ENCODE measurements at places on chromosomes 5 and 9.

GRCh38 chr9:97406620-97407177 is 5.2 kb upstream of the TDRD7 start:
- no peak for DNase-seq

GRCh38 chr5:107104040-107104995 is 566.4 kb downstream of the EFNA5 start:
- no peak for DNase-seq

- DNase-seq: no peak
Observed at GRCh38 chr5:42888771-42889170, 77.1 kb upstream of the SELENOP start.

- DNase-seq: no peak
Observed at GRCh38 chr9:21558615-21559401, 76.7 kb upstream of the IFNE start.

GRCh38 chr9:69192214-69192613 is 18.1 kb downstream of the TJP2 start:
- DNase-seq: no peak

DNA sequence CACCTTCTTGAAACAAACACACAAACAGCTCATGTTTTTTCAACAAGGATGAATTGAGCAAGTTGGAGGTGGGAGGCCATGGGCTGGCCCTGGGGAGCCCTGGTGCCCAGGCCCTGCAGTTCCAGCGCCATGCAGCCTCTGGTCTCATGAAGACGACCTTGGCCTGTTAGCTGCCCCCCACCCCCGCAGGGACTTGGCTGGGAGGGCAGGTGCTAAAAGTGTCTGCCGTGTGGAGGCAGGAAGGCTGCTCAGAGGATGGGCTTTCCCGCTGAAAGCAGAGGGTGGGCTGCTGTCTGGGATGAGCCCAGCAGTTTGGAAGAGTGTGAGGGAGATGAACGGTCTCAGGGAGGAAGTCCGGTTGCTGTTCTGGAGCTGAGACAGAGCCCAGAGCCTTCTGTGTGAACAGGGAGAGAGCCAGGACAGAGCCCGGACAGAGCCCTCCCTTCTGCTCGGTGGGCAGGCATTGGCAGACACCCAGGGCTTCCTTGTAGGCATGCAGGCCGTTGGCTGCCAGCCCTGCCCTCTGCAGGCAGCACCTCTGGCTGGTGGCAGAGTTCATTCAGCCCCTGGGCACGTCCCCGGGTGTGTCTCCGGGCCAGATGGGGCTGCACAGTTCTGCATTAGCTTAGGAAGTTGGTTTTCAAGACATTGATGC is 18.7 kb downstream of the ROPN1L start:
- DNase-seq: no peak

DNA sequence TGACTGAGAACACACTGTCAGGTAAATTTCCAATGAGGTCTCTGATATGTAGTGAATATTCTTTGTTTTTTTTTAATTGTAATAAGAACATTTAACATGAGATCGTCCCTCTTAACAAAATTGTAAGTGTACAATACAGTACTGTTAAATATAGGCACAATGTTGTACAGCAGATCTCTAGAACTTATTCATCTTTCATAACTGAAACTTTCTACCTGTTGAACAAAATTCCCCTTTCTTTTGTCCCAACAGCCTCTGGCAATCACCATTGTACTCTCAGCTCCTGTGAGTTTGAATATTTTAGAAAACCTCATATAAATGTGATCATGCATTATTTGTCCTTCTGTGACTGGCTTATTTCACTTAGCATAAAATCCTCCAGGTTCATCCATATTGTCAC is 10.6 kb upstream of the PRLR start:
- DNase-seq: no peak

- no peak for DNase-seq
Observed at GRCh38 chr5:54653956-54654614, 136.5 kb downstream of the SNX18 start.

DNA sequence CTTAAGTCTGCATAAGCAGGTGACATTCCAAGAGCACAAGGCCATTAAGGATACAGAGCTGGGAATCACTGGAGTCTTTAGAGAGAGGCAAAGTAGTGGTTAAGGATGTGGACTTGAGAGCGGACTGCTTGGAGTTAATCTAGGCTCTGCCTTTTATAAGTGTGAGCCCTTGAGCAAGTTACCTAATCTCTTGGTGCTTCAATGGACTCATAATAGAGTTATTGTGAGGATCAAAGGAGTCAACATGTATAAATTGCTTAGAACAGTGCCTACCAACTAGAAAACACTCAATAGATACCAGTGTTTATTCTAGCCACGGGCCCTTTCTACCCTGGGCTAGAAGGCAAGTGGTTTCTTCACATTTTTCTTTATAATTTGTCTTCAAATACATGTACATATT is 819.4 kb downstream of the NR2F1-AS1 start:
- DNase-seq: no peak

- no peak for DNase-seq
Observed at GRCh38 chr5:164545507-164545906, 1040.1 kb downstream of the MAT2B start.

GRCh38 chr9:136023410-136024225 is 62.4 kb upstream of the UBAC1 start:
- DNase-seq: no peak

DNA sequence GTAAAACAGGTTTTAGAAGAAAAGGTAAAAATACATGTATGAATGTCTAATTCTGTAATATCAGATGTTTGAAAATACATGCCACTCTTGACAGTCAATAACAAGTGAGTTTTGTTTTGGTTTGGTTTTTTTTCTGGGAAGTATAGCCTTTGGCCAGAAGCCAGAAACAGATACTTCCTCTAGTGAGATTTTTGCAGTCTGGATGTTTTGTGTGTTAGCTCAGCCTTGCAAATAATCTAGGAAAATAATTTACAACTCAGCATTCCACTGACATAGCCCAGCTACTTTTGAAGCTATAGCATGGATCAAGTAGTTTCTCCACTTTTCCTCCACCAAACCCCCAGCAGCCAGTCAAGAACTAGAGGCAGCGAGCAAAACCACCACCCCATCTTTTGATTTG is 56.7 kb downstream of the SLC1A1 start:
- no peak for DNase-seq

GRCh38 chr9:94817291-94818177 is 91.0 kb downstream of the AOPEP start:
- no peak for DNase-seq

DNA sequence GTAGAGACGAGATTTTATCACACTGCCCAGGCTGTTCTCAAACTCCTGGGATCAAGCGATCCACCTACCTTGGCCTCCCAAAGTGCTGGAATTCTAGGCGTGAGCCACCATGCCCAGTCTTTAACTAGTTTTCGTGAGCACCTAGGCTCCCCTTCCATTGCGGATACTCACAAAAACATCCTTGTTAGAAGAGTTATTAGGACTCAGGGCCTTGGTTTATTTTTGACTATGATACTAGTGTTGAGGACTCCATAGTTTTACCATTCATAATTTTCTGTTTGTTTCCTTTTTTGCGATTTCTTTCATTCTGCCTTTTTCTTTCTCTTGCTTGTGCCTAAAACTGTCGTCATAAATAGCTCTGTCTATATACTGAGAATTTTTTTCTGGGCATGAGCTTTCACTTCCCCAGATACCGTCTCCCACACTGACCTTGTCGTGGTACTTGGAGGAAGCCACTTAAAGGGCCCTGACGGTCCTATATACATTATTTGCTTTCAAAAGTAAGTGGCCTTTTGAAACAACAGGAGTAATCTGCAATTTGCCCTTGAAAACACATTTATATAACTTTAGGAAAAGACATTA is 5.2 kb downstream of the F2R start:
- DNase-seq: no peak

DNA sequence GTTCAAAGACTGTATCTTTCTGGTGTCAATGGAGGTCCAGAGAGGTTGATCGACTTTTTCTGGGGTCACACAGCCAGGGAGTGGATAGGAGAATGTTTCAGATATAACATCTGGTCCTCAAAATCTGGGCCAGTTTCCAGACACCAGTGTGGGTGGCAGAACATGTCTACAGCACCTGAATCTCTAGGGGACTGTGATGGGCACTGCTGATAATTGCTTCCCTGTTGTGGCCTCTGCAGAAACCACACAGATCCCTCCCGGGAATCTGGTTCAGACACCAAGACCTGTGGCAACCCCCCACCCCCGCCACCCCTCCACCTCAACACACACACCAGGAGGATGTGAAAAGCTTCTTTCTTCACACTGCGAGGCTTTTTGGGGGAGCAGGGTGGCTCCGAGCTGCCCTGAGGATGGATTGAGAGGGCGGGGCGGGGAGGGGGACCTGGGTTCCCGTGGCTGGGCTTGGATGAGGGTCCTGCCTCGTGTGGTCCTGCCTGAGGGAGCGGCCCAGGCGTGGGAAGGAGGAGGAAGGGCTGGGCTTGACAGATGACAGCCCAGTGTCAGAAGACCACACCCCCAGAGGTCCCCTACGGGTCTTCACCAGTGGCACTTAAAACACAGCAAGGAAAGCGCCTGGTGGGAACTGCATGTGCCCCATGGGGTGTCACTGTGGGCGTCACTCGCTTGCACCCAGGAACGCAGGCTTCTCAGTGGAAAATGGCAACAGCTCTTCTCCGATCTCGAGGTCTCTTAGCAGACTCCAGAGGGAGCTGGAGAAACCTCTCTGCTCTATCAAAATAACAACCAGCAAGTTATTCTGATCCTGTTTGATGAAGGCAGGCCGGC is 55.2 kb downstream of the TRIP13 start:
- DNase-seq: no peak

DNA sequence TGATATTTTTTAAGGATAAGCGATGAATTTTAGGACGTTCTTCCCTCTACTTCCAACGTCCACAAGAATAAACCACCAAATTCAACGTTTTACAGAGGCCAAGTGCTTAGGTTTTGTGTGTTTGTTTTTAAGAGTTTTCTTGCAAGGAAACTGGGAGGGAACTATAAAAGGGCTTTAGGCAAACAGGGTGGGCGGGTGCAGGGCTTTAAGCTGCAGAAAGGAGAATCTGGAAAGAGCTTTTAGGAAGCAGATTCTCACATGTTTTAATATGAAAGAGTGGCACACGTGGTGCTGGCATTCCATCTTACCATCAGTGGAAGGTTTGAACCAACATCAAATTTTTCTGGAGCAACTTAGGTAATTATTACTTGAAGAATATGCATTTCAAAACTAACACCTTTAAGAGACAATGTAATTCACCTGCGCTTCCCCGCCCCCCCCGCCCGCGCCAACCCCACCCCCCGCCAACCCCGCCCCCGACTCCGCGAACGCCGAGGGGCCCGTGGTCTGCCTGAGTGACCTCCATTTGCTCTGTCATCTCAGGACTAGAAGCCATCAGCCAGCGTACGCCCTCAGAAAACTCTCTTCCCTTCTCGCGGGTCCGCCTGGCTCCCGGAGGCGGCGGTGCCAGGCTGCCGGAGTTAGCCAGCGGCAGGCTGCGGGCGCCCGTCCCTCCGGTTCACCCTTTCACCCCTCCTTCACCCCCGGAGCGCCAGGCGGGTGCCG is 911 bp upstream of the PIK3R1 start:
- peak; percentile 23 for DNase-seq

DNA sequence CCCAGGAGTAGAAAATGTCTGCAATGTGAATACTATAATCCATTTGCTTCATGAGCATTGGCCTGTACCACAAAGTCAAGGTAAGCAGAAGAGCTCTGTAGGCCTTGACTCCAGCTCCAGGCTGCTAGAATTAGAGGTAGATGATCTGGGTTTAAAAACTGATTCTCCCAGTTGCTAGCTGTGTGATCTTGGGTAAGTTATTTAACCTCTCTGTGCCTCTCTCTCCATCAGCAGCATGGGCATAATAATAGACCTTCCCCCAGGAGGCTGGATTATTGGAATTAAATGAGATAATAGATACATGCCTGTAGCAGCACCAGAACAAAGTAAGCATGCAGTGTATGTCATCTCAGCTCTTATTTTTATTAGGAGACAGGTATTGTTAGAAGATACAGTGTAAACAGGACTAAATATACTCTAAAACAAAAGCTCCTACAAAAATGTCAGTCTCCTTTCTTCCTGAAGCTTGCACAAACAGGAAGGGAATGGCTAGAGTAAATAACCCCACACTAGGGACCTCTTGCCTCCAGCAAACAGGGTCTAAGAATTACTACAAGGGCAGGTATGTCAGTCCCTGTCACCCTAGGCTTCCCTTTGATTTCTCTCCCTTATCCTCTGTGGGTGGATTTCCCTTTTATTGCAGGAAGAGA is 57.5 kb downstream of the PSAT1 start:
- peak; percentile 60 for DNase-seq

GRCh38 chr5:113302120-113302519 is 132.7 kb downstream of the TSSK1B start:
- no peak for DNase-seq

DNA sequence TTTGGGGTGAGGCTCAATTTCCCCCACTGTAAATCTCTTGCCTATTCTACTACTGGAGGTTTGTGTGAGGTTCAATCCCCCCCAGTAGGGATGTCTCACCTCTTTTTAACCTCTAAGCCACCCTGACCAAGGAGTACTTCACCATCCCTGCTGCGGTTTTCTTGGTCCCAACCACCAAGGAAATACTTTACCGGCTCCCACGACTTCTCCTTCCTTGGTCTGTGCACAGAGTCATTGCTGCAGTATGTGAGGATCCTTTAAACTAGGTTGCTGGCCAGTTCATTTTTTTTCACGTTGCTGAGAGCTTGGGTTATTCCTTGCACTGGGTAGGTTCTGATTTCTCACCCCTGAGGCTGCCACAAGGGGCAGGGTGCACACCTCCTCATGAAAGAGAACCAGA is 22.5 kb upstream of the HMGCS1 start:
- DNase-seq: no peak

GRCh38 chr5:133933169-133933509 is 35.3 kb downstream of the C5orf15 start:
- no peak for DNase-seq

GRCh38 chr9:116087246-116087645 is 66.3 kb upstream of the PAPPA start:
- no peak for DNase-seq

DNA sequence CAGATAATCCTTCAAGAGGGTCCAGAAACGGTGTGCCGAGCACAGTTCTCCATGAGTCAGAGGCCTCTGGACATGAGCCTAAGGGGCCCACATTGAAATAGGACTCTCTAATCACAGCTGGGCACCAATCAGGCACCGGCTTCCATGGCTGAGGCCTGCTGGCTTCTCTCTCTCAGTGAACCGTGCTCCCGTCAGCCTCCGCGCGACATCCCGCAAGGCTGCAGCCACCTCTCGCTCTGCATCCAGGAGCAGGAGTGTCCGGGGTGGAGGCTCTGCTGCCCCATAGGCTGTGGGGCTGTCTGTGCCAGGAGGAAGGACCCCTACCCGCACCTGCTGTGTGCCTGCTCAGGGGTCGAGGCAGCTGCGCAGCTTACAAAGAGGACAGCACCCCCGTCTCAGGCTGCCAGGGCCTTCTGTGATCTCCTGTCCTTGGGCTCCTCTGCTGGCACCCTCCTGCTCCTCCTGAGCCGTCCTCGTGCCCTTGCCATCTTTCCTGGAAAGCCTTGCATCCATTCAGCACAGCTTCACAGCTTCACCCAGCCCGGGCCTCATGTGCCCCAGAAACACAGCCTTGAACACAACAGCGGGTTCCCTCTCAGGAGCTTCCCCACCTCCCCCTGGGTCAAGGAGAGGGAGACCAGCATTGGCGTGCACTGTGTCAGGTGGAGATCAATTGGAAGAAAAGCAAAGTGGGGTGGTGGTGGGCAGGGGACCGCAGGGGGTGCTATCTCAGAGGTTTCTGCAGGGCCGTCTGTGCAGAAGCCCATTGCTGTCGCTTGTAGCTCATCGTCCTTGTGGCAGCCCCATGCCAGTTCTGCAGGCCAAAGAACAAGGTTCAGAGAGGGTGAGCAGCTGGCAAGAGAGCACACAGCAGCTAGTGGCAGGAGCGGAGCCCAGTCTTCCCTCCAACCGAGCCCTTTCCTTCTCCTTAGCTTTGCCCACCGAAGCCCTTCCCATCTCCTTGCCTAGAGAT is 22.8 kb upstream of the FCN1 start:
- no peak for DNase-seq

All from NCI-H1417 (cell line).